ENCODE measurements at places on chromosomes 7 and 10.

- no peak for DNase-seq
Measured at GRCh38 chr7:85386460-85386859, 199.6 kb upstream of the SEMA3D start.

DNA sequence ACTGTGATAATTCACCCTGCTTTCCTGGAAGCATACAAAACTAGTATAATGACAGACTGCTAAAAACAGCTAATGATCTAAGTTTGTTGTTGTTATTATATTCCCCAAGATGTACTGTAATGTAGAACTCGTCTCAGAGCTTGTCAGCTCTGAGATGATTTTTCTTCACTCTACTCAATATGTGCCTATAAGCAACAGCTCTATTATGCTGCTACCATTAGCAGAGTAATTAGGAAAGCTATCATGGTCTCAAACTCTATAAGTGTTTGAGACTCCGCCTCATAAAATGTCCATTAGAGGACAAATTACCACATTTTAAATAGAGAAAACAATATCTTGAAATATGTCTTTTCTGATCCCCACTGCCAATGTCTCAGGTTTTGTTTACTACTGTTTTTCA lies 476.5 kb upstream of the PCDH15 start:
- DNase-seq, result no peak

DNA sequence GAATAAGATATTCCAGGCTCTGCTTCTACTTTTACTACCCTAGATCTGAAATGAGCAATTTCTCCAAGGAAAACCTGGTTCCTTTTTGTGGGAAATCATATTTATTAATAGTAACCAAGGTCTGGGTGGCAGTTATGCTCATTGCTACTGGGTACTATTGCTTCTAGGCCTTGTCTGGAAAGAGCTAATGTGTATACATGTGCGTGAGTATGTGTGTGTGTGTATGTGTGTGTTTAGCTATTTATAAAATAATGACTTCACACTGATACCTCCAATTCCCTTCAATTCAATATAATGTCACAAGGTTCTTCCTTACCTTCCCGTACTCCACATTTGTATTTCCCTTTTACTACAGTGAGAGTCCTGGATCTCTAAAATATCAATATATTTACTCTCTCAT lies 26.0 kb upstream of the PLCE1 start:
- DNase-seq, result no peak

- DNase-seq, result no peak
Measured at GRCh38 chr10:110644598-110645462, 694 bp downstream of the RBM20 start.

DNA sequence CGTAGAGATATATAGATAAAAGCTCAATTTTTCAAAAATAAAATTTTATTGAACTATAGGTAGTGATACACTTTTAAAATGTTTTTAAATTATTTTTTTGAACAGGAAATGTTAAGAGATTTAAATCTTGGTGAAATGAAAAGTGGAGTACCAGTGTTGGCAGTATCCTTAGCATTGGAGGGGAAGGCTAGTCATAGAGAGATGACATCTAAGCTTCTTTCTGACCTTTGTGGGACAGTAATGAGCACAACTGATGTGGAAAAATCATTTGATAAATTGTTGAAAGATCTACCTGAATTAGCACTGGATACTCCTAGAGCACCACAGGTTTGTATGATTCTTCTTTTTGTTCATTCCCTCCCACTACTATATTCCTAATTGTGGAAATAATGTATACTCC lies 15.8 kb downstream of the PDCD4 start:
- no peak for DNase-seq

GRCh38 chr7:77667459-77668086 lies 28.7 kb upstream of the RSBN1L start:
- no peak for DNase-seq

DNA sequence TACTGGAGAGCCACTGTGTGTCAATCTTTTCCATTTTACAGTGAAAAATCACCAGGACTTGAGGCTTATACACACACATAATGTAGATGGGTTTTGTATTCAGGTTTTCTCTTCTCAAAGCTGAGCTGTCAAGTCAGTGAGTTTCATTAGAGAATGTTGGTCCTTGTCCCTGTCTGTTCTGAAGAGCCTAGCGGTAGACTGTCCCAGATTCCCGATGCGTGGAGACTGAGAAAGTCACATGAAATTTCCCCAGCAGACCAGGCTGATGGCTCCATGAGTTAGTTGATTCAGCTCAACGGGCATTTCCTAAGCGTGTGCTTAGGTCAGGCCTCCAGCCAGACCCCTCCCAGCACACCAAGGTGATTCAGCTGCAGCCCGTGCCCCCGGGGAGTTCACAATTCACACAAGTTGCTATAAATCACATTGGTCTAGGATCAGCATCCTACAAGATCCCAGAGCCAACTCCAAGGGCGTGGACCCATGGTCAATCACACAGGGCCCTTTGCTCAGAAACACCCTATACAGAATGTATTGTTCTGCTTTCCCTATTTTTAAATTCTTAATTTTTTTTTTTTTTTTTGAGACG lies 17.2 kb downstream of the CHST15 start:
- DNase-seq, result no peak

GRCh38 chr7:48337012-48337621 lies 165.9 kb downstream of the ABCA13 start:
- DNase-seq, result peak; percentile 2

DNA sequence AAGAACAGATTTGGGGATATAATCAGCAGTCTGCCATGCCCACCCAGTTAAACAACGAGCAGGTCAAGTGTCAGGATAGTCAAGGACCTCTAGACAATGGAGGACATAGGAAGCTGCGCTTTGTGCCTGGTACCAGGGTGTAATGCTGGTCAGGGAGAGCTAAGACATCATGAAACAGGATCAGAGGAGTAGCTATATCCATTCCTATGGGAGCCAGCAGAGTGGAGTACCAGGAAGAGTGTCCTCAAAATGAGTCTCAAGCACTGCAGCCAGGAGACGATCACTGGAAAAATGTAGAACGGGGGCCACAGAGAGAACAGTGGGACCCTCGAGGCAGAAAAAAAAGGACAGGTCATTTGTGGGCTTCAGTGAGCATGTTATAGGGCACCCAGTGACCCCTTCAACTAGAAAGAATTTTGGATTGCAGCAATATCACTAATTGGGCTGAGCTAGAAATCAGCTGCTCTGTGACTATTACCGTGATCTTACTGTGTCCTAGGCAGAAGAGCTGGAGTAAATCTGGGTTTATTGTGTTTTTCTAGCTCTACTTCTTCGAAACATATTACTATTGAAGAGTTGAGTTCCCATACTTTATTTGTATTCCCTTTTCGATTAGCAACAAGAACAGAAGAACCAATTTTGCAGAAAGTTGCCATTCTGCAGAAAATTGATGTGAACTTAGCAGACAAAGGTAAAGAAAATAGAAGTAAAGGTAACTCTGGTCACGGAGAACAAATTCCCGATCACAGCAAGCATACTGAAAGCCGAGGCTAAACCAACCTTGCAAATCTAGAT lies 319.6 kb downstream of the AHR start:
- no peak for DNase-seq

DNA sequence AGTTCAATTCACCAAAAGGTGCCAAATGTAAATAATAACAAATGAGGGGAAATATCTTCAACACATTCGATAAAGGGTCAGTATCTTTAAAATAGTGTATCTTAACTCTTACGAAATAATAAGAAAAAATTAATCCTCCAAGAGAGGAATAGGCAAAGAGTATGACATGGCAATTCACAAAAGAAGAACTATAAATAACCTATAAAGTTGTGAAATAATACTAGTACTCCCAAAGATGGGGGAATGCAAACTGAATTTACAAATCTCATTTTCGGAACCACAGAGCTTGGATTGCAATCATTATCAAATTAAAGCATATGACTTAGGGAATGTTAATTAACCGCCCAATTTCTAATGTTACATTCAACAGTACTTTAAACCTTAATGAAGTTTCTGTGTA lies 78.2 kb upstream of the TARP start:
- no peak for DNase-seq

GRCh38 chr7:19294619-19295018 lies 149.4 kb upstream of the FERD3L start:
- no peak for DNase-seq

DNA sequence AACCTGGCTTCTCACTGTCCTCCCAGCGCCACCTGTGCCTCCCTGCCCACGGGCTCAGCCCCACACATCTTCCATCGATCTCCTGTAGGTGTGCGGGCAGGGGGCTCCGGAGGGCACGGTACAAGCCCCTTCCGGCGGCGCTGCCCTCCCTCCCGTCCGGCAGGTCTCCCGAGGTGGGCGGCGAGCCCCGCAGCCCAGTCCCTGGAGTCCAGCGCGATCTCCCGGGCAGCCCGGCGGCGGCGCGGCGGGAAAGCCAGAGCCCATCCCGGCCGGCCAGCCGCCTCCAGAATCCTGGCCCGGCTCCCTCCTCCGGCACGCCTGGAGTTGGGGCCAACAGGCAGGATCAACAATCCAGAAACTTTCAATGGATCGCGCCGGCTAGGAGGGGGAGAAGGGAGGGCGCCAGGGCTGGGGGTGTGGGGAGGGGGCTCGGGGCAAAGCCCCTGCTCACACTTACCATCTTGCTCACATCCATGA lies 100.1 kb downstream of the HIP1 start:
- no peak for DNase-seq

- DNase-seq, result no peak
Measured at GRCh38 chr7:128868624-128869137, 6.0 kb downstream of the ATP6V1F start.

DNA sequence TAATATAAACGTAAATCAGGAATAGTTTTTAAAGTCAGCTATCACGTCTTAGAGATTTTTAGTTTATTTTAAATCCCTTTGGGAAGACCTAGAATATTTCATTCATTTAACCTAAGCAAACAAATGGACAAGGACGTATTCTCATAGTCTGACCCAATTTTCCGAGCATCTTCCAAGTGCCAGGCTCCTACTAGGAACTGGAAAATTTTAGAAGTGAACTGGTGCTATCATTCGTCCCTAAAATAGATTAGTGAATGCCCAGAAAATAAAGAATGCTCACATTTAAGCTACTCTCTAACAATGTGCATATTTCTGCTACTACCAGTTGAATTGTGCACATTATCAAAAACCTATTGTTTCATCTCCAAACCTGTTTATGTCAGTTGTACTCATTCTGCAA lies 120.1 kb downstream of the ZFAND4 start:
- no peak for DNase-seq

Measured in kidney glomerular epithelial cell (primary cell).